ENCODE measurements at places on chromosomes 3 and 15. TPM values are rescaled to one million over a fixed set of nuclear protein-coding genes. Genes with fewer than 3 reads are reported as not detected.

COX5A gene
- 435 TPM for total RNA-seq

SPTBN5 gene
- total RNA-seq: 2.1 TPM

POTEB gene
- total RNA-seq: not detected

SLCO2A1 gene
- total RNA-seq: 0.49 TPM

SLC9C1 gene
- total RNA-seq: not detected

POU1F1 gene
- total RNA-seq: not detected

DLL4 gene
- 0.11 TPM for total RNA-seq

C15orf39 gene
- 35.1 TPM for total RNA-seq

ADAMTS9 gene
- total RNA-seq: 168 TPM

NDUFB5 gene
- 174 TPM for total RNA-seq

ABI3BP gene
- total RNA-seq: 0.54 TPM

GXYLT2 gene
- 43.1 TPM for total RNA-seq

MESP2 gene
- total RNA-seq: 0.32 TPM

MESP1 gene
- 1.9 TPM for total RNA-seq

ZPLD1 gene
- total RNA-seq: 0.18 TPM

CD86 gene
- total RNA-seq: not detected

LRRC31 gene
- not detected for total RNA-seq

AADACL2 gene
- total RNA-seq: not detected

TM4SF18 gene
- 0.33 TPM for total RNA-seq

LYZL4 gene
- 4.3 TPM for total RNA-seq

PPP1R14D gene
- not detected for total RNA-seq

SAMMSON gene
- not detected for total RNA-seq

GOLGA8J gene
- not detected for total RNA-seq

PLS1 gene
- total RNA-seq: 5.0 TPM

HMG20A gene
- 45.6 TPM for total RNA-seq

IL17RD gene
- total RNA-seq: 110 TPM
